ENCODE measurements at places on chromosomes 11 and 22. TPM values are rescaled to one million over a fixed set of nuclear protein-coding genes. Genes with fewer than 3 reads are reported as not detected.

The MAPK12 gene
- total RNA-seq = 37.4 TPM

The PHF21B gene
- 0.98 TPM for total RNA-seq

The DNAJB7 gene
- total RNA-seq = not detected

The TTC28 gene
- 12.0 TPM for total RNA-seq

The OR6A2 gene
- total RNA-seq = not detected

The DEPDC7 gene
- total RNA-seq = 17.2 TPM

The SPI1 gene
- not detected for total RNA-seq

The MRGPRX3 gene
- total RNA-seq = not detected

The TMEM121B gene
- 0.82 TPM for total RNA-seq

The XKR3 gene
- total RNA-seq = not detected

The ARHGAP32 gene
- 54.0 TPM for total RNA-seq

The LRRN4CL gene
- total RNA-seq = 0.64 TPM

- no peak for DNase-seq
Observed at GRCh38 chr11:11807811-11808782, 33.7 kb upstream of the USP47 start.

- DNase-seq = no peak
Observed at GRCh38 chr11:96197801-96198701, 144.9 kb downstream of the MAML2 start.

DNA sequence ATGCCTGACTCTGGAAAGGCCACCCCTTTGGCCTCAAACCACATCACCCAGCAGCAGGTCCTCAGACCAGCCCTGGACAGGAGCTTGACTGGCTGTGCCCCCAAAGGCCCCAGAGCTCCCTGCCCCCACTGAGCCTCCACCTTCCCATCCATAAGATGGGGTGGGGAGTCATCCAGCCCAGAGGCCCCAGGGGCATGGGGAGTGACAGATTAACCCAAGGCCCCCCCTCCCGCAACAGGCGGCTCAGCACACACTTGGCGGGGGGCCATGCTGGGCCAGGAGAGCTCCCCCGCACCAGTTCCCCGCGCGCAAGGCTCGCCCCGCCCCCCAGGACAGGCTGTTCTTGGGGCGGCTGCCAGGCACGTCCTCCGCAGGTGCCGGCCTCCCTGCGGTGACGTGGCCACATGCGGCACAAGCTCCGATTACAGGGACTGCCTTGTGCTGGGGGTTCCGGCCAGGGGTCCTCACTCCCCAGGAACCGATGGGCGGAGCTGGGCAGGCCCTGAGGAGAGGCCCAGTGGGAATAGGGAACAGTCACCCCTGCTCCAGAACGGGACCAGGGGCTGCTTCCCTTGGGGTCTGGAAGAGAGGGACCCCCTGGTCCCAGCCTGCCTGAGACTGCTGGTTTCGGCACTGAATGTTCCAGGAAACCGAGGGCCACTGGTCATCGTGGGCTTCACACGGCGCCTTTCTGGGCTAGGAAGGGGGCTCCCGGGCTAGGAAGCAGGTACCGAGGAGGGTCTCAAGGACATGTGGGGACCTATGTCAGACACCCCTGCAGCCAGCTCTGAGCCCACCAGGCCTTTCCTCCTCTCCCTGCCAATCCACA, 5.1 kb upstream of the CDKN1C start:
- DNase-seq = no peak

DNA sequence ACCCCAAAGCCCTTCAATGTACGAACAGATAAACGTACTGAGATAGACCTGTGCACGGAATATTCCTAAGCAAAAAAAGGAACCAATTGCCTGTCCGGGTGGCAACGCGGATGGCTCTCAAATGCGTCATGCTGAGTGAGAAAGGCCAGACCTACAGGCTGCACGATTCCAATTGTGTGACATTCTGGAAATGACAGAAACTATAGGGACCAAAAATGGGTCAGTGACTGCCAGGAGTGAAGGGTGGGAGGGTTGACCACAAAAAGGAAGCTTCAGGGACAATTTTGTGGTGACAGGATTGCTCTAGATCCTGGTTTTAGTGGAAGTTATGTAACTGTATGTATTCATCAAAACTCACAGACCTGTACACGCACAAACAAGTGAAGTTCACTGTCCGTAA, 24.0 kb upstream of the SYT8 start:
- DNase-seq = no peak

DNA sequence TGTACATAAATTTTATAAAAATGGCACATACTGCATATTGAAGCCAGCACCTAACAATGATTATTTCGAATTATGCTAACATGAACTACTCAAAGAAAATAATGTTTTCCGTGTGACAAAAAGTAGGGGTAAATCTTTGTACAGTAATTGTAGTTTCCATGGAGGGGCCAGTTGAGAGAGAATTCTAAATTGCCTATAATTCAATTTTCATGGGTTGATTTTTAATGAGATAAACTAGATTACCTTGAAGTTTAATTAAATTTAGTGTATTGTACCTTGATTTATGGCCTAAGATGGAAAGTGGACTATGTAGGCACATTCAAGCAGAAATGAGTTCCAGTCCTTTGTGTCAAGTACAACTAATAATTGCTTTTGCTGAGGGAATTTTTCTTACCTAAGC, 5.0 kb downstream of the APLP2 start:
- DNase-seq = no peak

DNA sequence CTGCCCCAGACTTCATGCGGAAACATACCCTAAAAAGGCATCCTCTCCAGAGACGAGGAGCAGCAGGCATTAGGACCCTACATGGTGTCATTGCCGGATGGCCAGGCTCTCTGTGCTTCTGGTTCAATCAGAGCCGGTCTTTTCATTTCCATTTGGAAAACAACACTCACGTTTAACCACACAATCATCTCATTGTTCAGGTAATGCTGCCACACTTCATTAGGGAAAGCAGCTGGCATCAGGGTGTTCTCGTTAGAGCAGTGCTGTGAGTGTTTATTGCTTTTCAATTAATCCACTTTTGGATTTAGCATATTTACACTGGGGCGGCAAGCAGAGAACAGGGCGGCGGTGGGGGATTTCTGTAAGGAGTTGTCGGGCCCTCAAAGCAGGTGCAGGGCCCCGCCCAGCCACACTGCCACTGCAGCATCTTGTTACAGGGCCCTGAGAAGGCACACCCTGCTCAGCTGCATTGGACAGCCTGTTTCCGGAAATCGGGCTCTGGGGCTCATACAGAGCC, 338.6 kb downstream of the SHANK2 start:
- no peak for DNase-seq

- no peak for DNase-seq
Observed at GRCh38 chr11:44994753-44995152, 44.1 kb upstream of the TP53I11 start.

- DNase-seq = peak; percentile 6
Observed at GRCh38 chr22:21450320-21450831, 16.8 kb upstream of the TMEM191C start.

GRCh38 chr22:37275622-37276021, 6.7 kb upstream of the CYTH4 start:
- no peak for DNase-seq

- DNase-seq = peak; percentile 85
Observed at GRCh38 chr11:58675334-58676155, 53.1 kb downstream of the CNTF start.

DNA sequence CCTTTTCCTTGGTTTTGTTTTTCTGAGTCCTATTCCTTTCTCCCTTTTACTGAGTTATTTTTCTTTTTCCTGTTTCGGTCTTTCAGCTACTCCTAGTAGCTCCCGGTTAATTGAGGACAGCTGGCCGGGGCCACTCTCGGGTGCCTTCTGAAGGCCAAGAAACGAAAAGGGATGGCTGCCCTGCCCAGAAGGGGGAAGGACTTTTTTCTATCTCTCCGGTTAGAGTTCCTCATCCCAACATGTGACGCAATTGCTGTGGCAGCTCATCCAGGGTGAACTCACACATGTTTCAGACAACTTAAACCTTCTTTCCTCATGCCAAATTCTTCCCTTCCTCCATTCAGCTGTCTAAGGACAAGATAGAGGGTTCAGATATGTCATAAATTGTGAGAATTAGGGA, 83.6 kb downstream of the PIWIL4 start:
- DNase-seq = no peak

DNA sequence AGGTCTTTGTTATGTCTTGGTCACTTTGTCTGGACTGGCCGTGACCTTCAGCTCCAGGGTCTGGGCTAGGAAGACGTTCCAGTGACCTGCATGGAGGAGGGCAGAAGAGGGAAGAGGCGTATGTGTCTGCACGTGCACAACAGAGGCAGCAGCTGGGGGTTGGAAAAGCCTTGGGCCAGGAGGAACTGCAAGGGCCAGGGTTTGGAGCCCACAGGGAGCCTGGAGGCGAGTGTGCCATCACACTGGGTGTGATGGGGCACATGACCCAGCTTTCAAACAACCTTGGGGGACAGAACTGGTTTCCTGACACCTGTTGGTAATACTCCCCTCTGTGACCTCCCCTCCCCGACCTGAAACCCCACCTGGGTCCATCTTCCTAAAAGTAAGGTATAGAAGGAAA, 34.7 kb downstream of the CHRDL2 start:
- DNase-seq = no peak

DNA sequence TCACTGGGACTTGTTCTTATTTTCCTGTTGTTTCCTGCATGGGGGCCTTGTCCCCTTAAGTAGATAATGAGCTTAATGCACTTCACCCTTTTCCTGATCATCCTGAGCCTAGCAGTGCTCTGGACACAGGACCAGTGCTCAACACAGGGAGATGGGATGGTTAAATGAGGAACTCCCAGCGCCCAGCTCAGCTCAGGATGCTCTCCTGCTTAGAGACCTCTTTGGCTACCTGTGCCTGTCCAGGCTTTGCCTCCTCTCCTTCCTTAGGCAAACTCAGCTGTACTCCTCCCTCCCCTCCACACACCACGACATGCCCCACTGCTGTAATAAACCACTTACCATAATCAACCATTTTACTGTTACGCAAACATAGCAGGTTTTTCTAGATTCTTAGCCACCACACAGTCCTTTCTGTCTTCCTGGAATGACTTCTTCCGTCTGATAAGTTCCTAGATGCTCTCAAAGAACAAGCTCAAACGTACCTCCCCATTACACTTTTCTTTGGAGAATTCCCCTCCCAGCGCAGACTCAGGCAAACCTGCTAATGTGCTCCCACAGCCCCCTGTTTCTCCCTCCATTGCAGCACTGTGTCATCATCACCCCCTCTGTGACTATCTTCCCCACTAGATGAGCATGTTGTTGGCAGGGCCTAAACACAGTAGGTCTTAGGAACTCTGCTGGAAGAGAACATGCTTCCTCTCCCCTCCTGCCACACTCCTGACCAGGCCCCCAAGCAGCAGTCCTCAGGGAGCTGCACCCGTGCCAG, 113.6 kb downstream of the MICAL2 start:
- peak; percentile 84 for DNase-seq

GRCh38 chr11:79170321-79170720, 270.5 kb downstream of the TENM4 start:
- DNase-seq = no peak

- DNase-seq = no peak
Observed at GRCh38 chr22:31912407-31912743, 32.0 kb upstream of the YWHAH start.

- no peak for DNase-seq
Observed at GRCh38 chr11:5467527-5467926, 18.4 kb downstream of the OR51I2 start.

DNA sequence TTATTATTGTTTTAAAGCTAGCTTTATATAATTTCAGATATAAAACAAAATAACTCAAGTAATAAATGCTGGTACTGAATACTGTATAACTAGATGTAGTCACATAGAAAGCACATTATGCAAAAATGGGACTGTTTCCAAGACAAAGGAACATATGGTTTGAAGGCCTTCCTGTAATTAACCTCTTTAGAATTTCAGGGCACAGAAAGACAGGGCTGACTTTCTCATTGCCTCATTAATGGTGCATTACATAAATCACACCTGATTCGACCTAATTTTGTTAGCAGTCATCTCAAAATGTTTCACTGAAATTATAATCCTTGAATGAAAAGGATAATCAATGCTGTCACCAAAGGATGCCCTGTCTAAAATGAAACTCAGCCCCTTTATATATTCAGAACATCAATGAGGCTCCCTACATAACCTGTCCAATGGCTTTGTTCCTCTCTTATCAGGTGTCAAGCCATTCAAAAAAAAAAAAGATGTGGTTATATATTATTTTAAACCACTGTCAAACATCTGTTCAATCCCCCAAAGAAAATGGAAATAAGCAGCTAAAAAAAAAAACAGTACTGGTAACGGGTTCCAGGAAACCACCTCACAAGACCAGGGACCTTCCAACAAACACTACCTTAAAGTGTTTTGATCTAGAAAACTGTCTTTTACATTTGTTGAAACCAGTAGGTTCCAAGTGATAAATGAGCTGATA, 77.4 kb downstream of the FAM168A start:
- DNase-seq = no peak

- DNase-seq = peak; percentile 77
Observed at GRCh38 chr11:68684385-68685356, at the start of gene GAL. Gene GAL (plus strand): TSS chr11:68684544. CDS start chr11:68684924, 380 bp downstream.

DNA sequence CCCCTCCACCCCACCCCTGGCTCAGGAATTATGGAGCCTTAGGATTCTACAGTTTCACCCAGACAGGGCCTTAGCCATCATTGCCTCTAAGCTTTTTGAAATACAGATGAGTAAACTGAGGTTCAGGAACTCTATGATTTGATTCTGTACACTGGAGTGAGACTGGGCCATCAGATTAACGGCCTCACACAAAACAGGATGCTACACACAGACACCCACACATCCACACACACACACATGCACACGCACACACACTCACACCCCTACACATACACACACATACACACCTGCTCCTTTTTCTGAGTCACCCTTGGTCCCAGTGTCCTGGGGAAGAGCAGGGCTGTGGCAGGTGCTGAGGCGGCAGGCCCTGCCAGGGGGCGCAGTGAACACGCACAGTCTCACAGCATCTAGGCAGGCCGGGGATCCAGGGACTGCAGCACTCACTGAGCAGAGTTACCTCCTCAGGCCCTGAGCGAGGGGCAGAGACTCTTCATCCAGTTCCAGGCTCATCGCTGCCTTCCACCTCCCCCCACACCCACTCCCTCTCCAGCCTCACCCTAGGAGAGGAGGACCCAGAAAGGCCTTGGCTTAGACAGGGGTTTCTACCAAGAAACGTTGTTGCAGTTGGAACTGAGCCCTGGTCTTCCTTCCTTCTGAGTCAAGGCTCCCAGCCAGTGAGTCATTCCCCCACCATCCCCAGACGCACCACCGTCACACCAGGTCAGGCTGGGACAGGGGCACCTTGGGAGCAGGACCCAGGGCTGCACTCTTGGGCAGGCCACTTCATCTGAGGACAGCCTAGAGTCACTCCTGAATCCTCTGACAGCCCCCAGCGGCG, 89.8 kb upstream of the PARVA start:
- DNase-seq = peak; percentile 42

GRCh38 chr22:24805790-24806662, at the start of gene SGSM1:
Gene SGSM1 (plus strand): TSS chr22:24806211. CDS start chr22:24806326, 115 bp downstream.
- DNase-seq = peak; percentile 87

GRCh38 chr22:23762842-23763578, at the start of gene C22orf15:
Gene C22orf15 (plus strand): TSS chr22:23762990. CDS start chr22:23763307, 317 bp downstream.
- no peak for DNase-seq

- peak; percentile 12 for DNase-seq
Observed at GRCh38 chr11:35295751-35296150, 123.6 kb downstream of the SLC1A2 start.

Measured in Caco-2 (cell line).